ENCODE measurements at places on chromosomes 2 and 18.

GRCh38 chr2:170723446-170723958, 8.4 kb downstream of the SP5 start:
- no peak for DNase-seq

DNA sequence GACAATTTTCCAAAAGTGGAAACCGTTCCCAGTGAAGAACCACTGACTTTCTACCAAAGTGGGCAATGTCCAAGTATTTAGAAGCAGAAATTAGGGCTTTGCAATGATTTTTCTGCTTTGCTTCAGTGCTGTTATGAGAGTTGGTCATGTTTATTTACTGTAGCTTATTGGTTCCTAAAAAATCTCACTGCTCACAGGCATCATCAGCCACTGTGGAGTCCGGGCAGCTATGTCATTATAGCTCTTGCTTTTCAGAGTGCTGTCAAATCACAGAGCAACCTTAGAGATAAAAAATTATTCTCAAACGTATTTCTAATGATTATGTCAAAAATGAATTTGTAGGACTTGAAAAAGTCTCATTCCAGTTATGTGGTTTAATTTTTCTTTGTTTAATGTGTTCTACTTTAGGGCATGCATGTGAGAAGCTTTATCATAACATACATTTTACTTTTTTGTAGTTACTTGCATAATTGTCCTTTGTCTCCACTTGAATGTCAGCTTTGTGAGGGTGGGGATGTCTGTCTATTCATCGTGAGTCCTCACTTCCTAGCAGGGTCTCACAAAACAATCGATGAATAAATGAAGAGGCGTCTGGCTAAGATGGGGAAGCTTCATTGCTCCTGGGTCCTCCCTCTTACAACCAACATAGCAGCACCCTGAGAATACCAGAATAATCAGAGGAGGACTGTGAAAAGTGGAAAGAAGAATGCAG, 117.6 kb downstream of the TPGS2 start:
- no peak for DNase-seq

DNA sequence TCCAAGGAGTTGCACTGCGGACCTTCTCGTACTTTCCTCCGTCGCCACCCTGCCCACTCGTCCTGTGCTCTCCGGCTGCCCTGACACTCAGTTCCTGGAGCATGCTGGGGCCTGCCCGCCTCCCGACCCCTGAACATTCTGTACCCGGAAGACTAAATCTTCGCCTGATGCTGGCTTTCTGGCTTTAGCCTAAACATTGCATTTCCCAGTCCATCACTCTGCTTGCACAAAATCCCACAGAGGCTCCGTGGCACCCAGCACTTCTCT, 550 bp upstream of the SFXN5 start:
- no peak for DNase-seq

- DNase-seq: peak; percentile 19
Observed at GRCh38 chr2:30776831-30777635, 30.2 kb downstream of the CAPN13 start.

DNA sequence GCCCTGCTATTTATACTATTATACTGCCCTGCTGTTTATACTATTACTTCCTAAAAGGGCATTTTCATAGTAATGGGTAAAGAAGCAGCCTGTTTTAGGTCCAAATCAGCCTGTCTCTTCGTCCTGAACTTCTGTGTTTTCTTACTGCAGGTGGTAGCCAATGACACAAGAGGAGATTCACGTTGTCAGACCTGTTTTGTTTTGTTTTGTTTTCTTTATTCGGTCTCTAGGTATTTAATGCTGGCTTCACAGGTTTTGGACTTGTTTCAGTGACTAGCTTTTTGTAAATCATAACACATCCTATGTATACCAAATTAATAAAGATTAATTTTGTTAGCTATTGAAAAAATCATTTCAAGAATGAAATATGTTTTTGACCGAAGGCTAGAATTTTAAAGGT, 116.4 kb downstream of the MAP3K20 start:
- DNase-seq: no peak

- no peak for DNase-seq
Observed at GRCh38 chr2:154600927-154601494, 97.5 kb upstream of the KCNJ3 start.

DNA sequence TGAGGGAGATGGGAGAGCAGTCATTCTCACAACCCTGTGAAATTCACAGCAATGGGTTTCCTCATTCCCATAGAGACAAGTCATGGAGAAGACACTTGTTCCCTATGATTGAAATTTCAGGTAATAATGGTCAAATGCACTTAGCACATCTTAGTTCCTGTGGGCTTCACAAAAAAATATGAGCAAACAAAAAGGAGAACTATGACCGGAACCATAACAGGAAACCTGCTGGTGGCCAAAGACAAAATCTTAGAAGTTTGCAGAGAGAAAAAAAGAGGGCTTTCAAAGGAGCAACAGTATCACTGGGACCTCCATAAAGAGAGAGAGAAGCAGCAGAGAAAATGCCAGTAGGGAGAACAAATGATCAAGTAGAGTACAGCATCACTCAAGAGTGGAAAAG, 138.9 kb upstream of the APCDD1 start:
- DNase-seq: no peak

All from ecto neural progenitor cell (in vitro differentiated cells).